ENCODE measurements at places on chromosomes 2 and 18. TPM values are rescaled to one million over a fixed set of nuclear protein-coding genes. Genes with fewer than 3 reads are reported as not detected.

- no peaks in the 10 kb centered on the region for H3K4me1 ChIP-seq
- no peak for DNase-seq
- H3K36me3 ChIP-seq, result no peaks in the 10 kb centered on the region
- H3K27ac ChIP-seq, result no peak overlapping the region
- no peak overlapping the region for H3K4me3 ChIP-seq
- no peaks in the 10 kb centered on the region for H3K27me3 ChIP-seq
These were observed 73.0 kb upstream of the RAB12 start for GRCh38 chr18:8536231-8536630.

GRCh38 chr2:189109921-189110397 lies 69.6 kb downstream of the COL5A2 start:
- DNase-seq, result no peak
- no peak overlapping the region for H3K4me3 ChIP-seq
- no peak overlapping the region for H3K27ac ChIP-seq
- no peaks in the 10 kb centered on the region for H3K36me3 ChIP-seq
- no peaks in the 10 kb centered on the region for H3K27me3 ChIP-seq

DNA sequence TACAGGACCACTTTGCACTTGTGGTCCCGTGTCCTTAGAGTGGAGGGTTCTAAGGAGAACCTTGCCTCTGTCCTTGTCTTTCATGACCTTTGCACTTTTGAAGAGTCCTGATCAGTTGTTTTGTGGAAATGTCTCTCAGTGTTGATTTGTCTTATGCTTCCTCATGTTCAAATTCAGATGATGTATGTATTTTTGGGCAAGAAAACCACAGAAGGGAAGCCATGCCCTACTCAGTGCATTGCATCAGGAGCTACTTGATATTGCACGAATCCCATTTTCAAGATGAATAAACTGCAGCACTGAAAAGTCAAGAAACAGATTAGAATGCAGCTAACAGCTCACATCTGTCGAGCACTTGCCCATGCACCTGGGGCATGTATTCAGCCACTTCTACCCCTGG lies 152.2 kb downstream of the INHBB start:
- no peak for DNase-seq
- no peaks in the 10 kb centered on the region for H3K27me3 ChIP-seq
- no peaks in the 10 kb centered on the region for H3K4me1 ChIP-seq
- no peak overlapping the region for H3K27ac ChIP-seq

GRCh38 chr2:55416786-55417568 lies 2.7 kb downstream of the CCDC88A start:
- no peak overlapping the region for H3K4me3 ChIP-seq
- H3K27ac ChIP-seq, result peak overlapping the region; percentile 46
- H3K27me3 ChIP-seq, result no peaks in the 10 kb centered on the region
- H3K4me1 ChIP-seq, result peaks cover 25% of the 10 kb centered on the region

DNA sequence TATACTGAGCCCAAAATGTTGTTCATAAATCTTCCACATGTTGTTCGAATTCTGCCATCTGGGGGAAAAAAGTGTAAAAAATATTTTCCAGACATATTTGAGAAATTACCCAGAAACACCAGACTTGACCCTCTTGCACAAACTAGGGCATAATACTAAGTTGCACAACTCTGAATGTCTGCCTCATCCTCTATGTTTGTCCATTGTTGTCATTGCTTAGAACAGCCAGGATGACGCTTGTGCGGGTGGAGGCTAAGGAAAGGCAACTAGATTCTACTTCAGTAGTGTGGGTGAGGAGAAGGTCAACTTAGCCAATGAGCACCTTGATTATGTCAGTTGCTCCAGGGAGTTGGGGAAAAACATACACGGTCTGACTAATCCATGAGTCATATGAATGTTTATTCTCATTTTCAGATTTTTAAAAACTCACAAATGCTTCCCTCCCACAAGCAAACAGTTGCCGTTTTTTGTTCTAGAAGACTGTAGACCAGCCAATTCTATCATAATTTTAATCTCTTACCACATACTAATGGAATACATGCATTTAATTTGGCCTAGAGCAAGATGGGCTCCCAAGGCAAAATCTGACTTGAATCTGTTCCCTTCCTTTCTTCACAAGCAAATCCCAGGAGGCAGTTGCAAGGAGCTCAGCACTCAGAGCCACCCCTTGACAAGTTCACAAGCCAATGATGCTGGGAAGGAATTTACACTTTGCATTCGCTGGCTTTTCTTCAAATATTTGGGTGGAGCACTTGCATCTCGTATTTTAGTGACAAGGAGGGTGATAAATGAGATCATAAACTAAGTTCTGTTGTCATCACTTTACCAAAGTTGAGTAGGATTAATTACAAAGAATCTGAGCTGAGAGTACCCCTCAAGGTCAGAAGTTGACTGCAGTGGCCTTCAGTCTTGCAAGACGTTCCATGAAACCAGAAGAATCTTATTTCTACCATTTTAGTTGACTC lies 163.2 kb upstream of the TWIST2 start:
- H3K4me1 ChIP-seq, result no peaks in the 10 kb centered on the region
- H3K4me3 ChIP-seq, result no peak overlapping the region
- H3K27me3 ChIP-seq, result no peaks in the 10 kb centered on the region
- no peaks in the 10 kb centered on the region for H3K36me3 ChIP-seq

DNA sequence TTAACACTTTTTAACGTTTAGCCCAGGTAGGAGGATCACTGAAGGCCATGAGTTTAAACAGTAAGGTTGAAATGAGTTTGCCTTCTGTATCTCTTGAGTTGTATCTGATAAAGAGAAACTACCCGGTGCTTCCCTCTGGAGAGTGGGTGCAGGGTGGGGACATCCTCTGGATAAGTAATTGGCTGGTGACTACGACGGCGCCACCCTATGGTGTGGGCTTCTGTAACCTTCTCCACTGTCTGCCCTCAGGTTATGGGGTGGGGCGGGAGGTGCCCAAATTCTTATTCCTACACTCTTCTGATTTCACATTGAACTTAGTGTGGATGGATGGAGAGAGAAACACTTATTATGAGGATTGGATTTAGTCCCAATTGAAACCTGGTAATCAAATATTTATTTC lies 68.8 kb downstream of the LDLRAD4 start:
- H3K27ac ChIP-seq, result no peak overlapping the region
- DNase-seq, result no peak
- H3K4me1 ChIP-seq, result no peaks in the 10 kb centered on the region
- no peaks in the 10 kb centered on the region for H3K36me3 ChIP-seq

DNA sequence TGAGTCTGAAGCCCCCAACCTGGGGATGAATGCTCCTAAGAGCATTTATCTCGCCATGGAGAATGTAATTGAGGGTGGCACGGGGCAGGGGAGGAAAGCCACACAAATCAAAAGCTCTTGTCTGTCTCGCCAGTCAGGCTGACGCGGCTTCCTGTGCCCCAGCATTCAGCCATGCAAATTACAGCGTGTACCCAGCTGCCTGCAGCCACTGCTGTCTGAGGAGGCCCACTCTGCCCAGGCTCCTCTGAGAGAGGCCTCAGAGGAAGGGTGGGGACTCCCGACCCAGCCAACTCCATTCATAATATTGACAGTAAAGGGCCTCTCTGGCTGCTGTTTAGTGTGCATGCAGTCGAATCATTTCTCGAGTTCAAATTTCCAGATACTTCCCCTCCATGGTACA lies 22.0 kb downstream of the SMAD7 start:
- H3K4me3 ChIP-seq, result peak overlapping the region; percentile 31
- peak; percentile 91 for DNase-seq
- no peaks in the 10 kb centered on the region for H3K27me3 ChIP-seq
- H3K36me3 ChIP-seq, result no peaks in the 10 kb centered on the region

DNA sequence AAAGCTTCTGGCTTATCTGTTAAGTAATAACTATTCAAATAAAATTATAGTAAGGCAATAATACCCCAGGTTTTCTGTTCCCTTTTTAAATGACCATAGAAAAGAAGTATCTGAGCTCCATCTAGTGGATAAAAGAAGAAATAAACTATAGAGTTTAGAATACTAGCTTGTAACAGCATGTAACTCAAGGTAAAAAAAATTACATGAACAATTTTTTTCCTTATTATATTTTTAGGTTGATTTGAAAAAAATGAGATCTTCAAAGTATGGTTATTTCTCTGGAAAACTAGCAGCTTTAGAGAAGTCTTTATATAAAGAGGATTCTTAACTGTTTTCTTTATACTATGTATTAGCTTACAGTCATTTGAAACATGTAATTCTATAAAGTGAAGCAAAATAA lies 58.1 kb downstream of the NCKAP1 start:
- no peak overlapping the region for H3K4me3 ChIP-seq
- no peaks in the 10 kb centered on the region for H3K36me3 ChIP-seq
- no peaks in the 10 kb centered on the region for H3K4me1 ChIP-seq
- no peak overlapping the region for H3K27ac ChIP-seq
- peak; percentile 46 for DNase-seq

GRCh38 chr2:132034646-132035045 lies 127.1 kb downstream of the ANKRD30BL start:
- peaks cover 19% of the 10 kb centered on the region for H3K27me3 ChIP-seq
- H3K27ac ChIP-seq, result no peak overlapping the region
- DNase-seq, result no peak
- H3K36me3 ChIP-seq, result no peaks in the 10 kb centered on the region

- H3K4me1 ChIP-seq, result no peaks in the 10 kb centered on the region
- no peaks in the 10 kb centered on the region for H3K36me3 ChIP-seq
- H3K27ac ChIP-seq, result no peak overlapping the region
- H3K27me3 ChIP-seq, result no peaks in the 10 kb centered on the region
These were observed 65.5 kb downstream of the BCL2L11 start for GRCh38 chr2:111186121-111186715.

DNA sequence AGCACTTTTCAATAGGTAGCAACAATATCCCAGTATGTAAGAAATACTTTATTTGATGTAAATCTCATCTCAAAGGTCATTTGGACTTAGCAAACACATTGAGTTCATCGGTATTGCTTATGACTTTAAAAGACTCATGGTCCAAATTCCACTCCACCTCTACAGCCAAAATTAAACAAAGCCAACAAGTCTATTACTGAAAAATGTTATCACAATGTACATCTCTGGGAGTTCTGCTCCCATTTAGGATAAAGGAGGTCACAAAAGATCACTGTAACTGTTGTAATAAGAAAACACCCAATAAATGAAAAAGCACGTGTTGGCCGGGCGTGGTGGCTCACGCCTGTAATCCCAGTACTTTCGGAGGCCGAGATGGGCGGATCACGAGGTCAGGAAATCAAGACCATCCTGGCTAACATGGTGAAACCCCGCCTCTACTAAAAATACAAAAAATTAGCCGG lies 50.0 kb downstream of the ESCO1 start:
- H3K36me3 ChIP-seq, result peaks cover 8% of the 10 kb centered on the region
- no peaks in the 10 kb centered on the region for H3K4me1 ChIP-seq
- no peak overlapping the region for H3K4me3 ChIP-seq
- no peaks in the 10 kb centered on the region for H3K27me3 ChIP-seq
- DNase-seq, result no peak

DNA sequence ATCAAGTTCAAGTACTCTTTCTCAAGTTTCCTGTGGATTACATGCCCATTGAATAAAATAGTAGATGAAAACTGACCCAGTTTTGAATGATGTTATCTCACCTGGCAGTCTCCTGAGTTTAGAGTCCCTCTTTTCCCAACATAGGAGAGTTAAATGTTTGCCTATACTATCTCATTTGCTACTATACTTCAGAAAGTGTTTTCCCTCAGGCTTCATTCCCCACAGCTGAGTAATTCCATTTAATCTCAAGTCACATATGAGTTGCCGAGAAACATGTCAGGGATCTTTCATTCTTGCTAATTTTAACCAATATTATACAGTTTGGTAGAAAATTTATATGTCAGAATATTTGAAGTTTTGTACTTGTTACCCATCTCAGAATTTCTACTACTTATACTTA lies 150.4 kb upstream of the CDH19 start:
- no peaks in the 10 kb centered on the region for H3K36me3 ChIP-seq
- DNase-seq, result no peak
- H3K27me3 ChIP-seq, result no peaks in the 10 kb centered on the region
- no peaks in the 10 kb centered on the region for H3K4me1 ChIP-seq
- H3K27ac ChIP-seq, result no peak overlapping the region
- no peak overlapping the region for H3K4me3 ChIP-seq

DNA sequence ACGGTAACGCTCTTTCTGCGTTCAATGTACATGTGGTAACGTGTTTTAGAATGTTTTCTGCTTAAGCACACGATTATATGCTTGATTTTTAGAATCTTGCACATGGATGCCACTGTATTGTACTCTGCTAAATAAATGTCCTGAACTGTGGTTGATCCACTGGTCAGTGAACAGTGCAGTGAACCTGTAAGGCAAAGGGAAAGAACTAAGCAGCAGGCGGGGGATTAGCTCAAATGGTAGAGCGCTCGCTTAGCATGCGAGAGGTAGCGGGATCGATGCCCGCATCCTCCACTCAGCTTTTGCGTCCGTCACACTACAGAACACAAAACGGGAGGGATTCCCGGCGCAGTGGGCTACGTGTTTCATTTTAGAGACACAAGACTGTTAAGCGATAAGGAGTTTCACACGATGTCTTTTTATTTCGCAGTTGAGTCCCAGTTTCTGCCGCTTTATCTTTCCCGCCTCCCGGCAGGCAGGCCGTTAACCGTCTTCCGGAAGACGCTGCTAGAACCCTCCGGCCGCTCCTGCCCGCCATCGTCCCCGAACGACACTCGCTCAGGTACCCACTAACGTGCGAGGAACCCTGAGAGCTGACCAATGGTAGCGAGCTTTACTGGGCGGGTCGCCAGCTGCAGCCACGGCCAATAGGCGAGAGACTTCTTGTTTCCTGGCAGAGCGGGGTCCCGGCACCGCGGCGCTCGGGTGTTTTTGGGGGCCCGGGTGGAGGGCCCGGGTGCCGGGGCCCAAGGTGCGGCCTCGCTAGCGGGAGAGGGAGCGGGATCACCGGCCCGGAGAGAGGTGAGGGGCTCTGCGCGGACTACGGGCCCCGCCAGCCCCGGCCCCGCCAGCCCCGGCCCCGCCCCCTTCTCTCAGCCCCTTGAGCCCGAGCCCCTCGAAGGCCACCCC lies at the start of gene AGBL5:
TSS of gene AGBL5 (plus strand) at position 673 of the 906 bp plus-strand sequence. CDS start 1,291 bp downstream, outside the sequence.
- H3K4me3 ChIP-seq, result peak within 1 kb of the TSS; percentile 94
- H3K27ac ChIP-seq, result peak within 1 kb of the TSS; percentile 80
- DNase-seq, result peak; percentile 98
- H3K27me3 ChIP-seq, result no peaks in the 10 kb centered on the region
- H3K4me1 ChIP-seq, result peaks cover 4% of the 10 kb centered on the region

DNA sequence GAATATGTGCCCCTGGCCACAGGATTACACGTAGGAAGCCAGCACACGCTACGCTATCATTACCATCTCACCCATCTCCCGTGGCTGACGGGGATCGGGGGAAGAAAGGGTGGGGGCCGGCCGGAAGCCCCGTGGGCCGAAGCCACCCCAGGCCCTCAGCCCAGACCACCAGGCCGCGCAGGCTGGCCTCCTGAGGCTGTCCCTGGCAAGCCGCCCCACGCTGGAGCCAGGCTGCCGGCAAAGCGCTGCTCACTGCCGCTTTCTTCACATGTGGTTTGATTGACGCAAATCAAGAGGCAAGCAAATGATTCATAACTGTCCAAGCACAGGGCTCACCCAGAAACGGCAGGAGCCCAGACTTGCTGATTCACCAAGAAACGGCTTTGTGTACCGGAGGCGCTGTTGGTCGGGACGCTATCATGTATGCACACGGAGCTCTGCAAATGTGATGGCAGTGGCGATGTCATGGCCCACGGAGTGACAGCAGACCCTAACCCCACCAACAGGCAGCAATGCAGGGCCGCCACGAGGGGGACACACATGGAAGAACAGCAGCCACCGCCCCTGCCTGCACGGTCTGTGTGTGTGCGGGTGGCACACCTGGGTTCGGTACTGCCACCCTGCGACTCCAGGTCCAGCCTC lies 125.7 kb downstream of the HDAC4 start:
- peaks cover 17% of the 10 kb centered on the region for H3K4me1 ChIP-seq
- no peaks in the 10 kb centered on the region for H3K27me3 ChIP-seq
- DNase-seq, result peak; percentile 54
- no peak overlapping the region for H3K4me3 ChIP-seq
- no peaks in the 10 kb centered on the region for H3K36me3 ChIP-seq

The GREB1 gene
- polyA plus RNA-seq, result 0.04 TPM

The KCNK3 gene
- polyA plus RNA-seq, result not detected

The LBX2 gene
- not detected for polyA plus RNA-seq

The DSG1 gene
- polyA plus RNA-seq, result not detected

All from B cell (primary cell).